ENCODE measurements at places on chromosomes 6 and 20.
A peak's percentile ranks its signal among the peaks of the same experiment; 100 is the strongest.

DNA sequence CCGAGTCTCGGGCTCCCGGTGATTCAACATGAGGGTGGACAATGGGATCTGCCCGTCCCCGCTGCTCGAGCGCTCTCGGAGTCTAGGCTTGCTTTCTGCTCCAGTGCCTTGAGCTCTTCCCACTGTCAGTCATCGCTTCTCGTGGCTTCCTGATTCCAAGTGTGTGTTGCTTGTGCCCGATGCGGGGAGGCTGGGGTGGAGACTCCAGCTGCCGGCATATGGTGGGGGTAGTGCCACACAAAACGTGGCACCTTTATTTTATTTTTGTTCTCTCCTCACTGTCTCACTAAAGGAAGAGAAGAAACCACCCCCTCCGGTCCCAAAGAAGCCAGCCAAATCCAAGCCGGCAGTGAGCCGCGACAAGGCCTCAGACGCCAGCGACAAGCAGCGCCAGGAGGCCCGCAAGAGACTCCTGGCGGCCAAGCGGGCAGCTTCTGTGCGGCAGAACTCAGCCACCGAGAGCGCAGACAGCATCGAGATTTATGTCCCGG, 14.8 kb upstream of the MYL9 start:
- no peak for DNase-seq

- DNase-seq: no peak
Observed at GRCh38 chr6:116036885-116037284, 23.8 kb downstream of the FRK start.

GRCh38 chr20:1918491-1919165, 23.4 kb downstream of the SIRPA start:
- DNase-seq: no peak

DNA sequence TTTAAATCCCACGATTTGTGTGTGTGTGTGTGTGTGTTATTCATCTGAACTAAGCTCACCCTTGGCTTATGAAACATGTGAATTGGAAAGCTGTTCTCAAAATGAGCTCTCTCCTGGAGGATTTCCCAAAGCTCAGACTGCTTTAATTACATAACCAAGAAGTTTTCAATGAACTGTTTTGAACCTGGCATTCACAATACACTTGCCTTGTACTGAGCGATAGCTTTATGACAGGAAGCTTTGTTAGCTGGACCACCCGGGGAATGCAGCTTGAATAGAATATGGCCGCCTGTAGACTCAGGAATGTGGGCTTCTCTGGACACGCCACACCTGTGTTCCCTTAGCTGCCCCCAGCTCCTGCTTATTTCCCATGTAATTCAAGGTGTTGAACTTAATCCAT, 71.4 kb upstream of the PREP start:
- DNase-seq: no peak

DNA sequence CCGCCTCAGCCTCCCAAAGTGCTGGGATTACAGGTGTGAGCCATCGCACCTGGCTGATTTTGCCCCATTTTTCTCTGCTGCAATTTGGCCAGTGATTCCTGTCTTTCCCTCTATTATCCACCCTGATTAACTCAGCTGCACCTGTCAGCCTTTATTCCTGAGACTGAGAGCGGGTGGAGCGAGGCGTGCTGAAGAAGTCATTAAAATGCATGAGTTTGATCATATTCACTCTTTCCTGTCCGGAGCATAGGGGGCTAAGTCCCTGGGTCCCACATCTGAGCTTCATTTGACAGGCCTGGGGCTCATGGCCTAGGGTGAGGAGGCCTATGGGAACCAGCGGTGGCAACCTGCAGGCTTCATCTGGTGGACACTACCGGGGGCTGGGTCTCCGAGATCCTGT, 25.7 kb upstream of the CTNNBL1 start:
- DNase-seq: no peak

DNA sequence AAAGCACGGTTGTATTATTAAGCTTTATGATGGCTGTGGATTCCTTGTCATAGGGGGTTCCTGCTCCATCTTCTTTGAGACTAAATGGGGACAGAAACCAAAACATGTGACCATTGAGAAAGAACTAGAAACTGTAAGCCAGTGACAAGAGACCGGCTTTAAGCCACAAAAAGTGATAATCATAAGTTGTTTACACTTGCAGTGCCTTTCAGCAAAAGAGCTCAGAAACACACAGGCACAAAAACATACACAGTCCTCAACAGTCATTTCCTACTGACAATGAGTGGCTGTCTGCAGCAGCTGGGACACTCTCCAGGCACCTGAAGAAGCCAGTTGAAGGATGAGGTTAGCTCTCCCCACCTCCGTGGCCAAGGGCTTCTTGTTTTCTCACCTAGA, 20.0 kb upstream of the UBE2J1 start:
- no peak for DNase-seq

GRCh38 chr6:96645106-96645505, 82.2 kb downstream of the FHL5 start:
- no peak for DNase-seq

- no peak for DNase-seq
Observed at GRCh38 chr6:161522276-161522675, 248.4 kb upstream of the AGPAT4 start.

- DNase-seq: peak; percentile 38
Observed at GRCh38 chr6:119348096-119348747, 1.3 kb downstream of the MAN1A1 start.

DNA sequence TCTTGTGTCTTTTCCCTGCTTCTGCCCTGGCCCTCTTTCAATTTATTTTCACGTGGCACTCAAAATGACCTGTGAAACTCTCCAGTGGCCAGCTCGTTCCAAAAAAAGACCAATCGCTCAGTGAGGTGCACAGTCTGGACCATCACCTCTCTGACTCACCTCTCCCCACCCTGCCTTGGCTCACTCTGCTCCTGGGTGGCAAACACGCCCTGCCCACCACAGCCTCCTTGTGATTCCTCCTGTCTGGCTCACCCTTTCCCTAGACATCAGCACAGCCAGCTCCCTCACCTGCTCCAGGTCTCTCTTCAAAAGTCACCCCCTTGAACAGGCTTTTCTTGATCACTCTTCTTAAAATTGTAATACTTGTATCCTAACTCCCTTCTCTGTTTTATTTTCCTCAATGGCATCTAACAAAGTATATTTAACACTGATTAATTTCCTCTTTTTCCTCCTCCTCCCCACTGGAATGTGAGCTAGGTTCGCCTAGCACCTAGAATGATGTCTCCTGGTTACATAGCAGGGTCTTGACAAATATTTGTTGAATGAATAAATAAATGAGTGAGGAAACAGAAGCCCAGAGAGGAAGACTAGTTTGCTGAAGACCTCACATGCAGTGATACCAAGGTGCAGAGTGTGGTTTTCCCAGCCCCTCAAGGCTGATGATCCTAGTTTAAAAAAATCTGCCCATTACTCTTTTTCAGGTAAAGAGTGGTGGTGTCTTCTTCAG, 109.0 kb downstream of the GJA10 start:
- peak; percentile 35 for DNase-seq

GRCh38 chr20:6026051-6026450, 27.8 kb downstream of the LRRN4 start:
- no peak for DNase-seq

DNA sequence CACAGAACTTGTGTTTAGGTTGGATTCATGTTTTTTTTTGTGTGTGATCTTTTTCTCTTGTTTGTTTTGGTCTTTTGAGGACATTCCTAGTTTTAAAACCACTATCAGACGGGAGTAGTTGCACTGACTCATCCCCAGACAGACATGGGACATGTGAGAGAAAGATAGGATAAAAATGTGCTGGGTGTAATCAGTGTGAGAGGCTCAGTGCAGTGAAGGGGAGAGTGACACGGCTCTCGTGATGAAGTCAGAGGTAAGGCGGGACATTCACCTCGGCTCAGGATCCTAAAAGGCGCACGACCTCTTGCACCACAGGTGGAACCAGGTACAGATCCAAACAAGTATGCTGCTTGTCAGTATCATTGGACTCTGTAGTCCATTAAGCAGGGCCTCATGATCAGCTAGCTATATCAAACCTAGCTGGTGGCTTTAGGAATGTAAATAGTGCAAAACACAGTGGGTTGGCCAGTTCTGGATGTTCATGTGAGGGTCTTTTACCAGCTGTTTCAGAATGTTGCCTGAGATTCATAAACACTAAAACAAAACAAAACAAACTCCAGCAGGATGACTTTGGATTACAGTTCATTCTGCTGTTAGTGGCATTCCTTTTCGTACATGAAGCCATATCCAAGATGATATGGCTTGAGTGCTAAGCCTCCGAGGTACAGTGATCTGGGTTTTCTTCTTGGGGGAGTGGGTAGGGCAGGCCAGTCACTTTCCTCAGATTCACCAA, 18.0 kb downstream of the FOXO3 start:
- no peak for DNase-seq

DNA sequence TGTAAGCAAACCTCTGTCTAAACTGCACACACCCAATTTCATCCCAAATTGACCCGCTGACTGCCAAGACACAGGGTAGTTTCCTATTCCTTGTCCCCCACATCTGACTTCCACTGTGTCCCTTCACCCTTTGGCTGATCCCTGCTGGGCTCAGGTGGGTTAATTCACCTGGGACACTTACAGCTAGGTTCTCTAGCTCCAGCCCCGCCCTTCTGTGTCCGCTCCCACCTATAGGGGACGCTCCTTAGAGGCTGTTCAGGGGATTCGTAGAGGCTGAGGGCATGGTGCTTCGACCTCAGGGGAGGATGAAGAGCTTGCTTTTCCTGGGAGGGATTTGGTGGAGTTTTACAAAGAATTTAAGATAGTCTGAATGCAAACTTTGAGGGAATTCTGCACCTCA, 4.0 kb upstream of the CD93 start:
- no peak for DNase-seq

All from urothelium cell line (cell line).